ENCODE measurements at places on chromosomes 3 and 15. TPM values are rescaled to one million over a fixed set of nuclear protein-coding genes. Genes with fewer than 3 reads are reported as not detected.

Gene SEMA3F
- 11.5 TPM for total RNA-seq

DNA sequence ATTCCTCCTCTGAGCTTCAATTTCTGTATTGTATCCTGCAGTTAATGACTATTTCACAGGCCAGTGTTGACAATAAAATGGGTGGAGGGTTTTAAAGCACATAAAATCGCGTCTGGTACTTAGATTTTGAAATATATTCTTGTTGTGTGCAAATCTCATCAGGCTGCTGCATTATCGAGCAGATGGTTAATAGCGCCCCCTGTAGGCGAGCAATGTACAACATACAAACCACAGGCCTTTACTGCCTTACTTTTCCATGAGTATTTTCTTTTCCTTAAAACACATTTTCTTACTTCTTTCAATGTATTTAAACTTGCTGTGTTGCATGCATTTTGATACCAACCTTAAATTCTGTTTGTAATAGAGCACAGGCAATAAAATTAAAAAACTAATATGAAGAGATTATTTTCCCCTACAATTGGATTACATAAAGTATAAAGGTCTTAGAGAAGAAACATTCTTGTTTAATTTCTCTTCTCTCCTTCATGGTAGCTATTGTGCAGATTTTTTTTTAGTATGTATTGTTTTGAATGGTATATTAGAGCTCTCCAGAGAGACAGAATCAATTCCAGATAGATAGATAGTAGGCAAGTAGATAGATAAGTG is 608.4 kb downstream of the CADM2 start:
- no peak for DNase-seq

GRCh38 chr3:61814674-61815073 is 253.3 kb downstream of the PTPRG start:
- peak; percentile 59 for DNase-seq

DNA sequence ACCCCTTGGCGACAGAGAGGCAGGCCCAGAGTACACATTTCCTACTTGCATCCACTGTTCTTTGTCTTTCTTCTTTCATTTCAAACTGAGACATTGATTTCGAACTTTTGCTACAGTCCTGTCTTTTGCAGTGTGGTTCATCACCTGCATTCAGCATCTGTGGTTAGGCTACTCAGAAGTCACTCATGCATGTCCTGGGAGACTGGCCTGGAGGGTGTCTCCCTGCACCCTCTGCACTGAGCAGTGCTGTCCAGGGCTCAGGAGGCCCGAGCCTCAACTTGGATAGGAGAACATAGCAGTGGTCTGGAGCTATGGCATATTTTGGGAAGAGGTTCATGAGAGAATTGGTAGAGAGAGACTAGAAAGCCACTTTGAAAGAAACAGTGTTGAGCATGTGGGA is 240.2 kb upstream of the TPRG1 start:
- DNase-seq, result no peak

- no peak for DNase-seq
These were observed 42.7 kb upstream of the SKOR1 start for GRCh38 chr15:67782691-67782991.
